ENCODE measurements at places on chromosomes 2 and 18. TPM values are rescaled to one million over a fixed set of nuclear protein-coding genes. Genes with fewer than 3 reads are reported as not detected.

GRCh38 chr18:8611916-8612576, 2.8 kb downstream of the RAB12 start:
- H3K27ac ChIP-seq = no peak overlapping the region
- no peak for DNase-seq
- H3K4me3 ChIP-seq = no peak overlapping the region
- H3K27me3 ChIP-seq = no peaks in the 10 kb centered on the region

GRCh38 chr2:220893411-220893810, 678.7 kb downstream of the EPHA4 start:
- no peak overlapping the region for H3K27ac ChIP-seq
- DNase-seq = no peak
- H3K4me1 ChIP-seq = no peaks in the 10 kb centered on the region
- H3K27me3 ChIP-seq = no peaks in the 10 kb centered on the region
- H3K36me3 ChIP-seq = no peaks in the 10 kb centered on the region
- H3K4me3 ChIP-seq = no peak overlapping the region

- H3K36me3 ChIP-seq = no peaks in the 10 kb centered on the region
- no peak overlapping the region for H3K27ac ChIP-seq
- H3K4me1 ChIP-seq = no peaks in the 10 kb centered on the region
- H3K27me3 ChIP-seq = no peaks in the 10 kb centered on the region
Measured at GRCh38 chr2:128472789-128473174, 154.1 kb upstream of the HS6ST1 start.

The ITPRID2 gene
- total RNA-seq = 323 TPM

- H3K4me3 ChIP-seq = no peak overlapping the region
- no peaks in the 10 kb centered on the region for H3K4me1 ChIP-seq
- no peak for DNase-seq
Measured at GRCh38 chr2:148561389-148561788, 83.2 kb upstream of the EPC2 start.

The DNAJC5G gene
- total RNA-seq = not detected

DNA sequence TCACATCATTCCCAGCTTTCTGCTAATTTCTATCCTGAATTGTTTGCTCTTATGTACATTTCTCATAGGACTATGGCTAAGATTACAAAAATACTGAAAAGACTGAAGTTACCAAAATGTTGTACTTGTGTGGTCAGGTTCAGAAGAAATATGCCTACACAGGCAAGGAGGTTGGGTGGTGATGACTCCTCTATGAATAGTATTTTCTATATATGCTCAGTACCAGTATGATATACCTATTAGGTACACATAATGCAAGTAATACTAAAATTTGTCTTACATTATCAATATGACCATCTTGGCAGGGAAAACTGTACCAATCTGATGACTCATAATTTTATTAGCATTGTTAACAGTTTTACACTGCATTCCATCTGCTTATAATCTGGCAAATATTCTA, 12.2 kb upstream of the ORC2 start:
- DNase-seq = no peak
- H3K36me3 ChIP-seq = no peaks in the 10 kb centered on the region
- no peak overlapping the region for H3K27ac ChIP-seq
- no peak overlapping the region for H3K4me3 ChIP-seq
- H3K27me3 ChIP-seq = no peaks in the 10 kb centered on the region

- H3K4me3 ChIP-seq = no peak overlapping the region
- peaks cover 4% of the 10 kb centered on the region for H3K27me3 ChIP-seq
- H3K27ac ChIP-seq = no peak overlapping the region
- H3K36me3 ChIP-seq = no peaks in the 10 kb centered on the region
Measured at GRCh38 chr2:209773377-209773776, 1.7 kb downstream of the UNC80 start.

DNA sequence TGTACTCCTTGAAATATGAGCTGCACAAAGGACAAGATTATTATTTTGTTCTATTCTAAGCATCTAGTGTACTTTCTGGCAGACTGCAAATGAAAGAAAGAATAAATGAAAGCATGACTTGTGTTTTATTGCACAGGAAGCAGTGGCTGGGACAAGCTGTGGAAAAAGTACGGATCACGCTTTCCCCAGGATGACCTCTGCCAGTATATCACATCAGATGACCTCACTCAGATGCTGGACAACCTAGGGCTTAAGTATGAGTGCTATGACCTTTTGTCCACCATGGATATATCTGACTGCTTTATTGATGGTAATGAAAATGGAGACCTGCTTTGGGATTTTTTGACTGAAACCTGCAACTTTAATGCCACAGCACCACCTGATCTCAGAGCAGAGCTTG, 49.4 kb downstream of the HNMT start:
- no peak overlapping the region for H3K27ac ChIP-seq
- no peak for DNase-seq
- H3K4me1 ChIP-seq = no peaks in the 10 kb centered on the region
- H3K27me3 ChIP-seq = no peaks in the 10 kb centered on the region
- no peaks in the 10 kb centered on the region for H3K36me3 ChIP-seq

The ANKRD30BL gene
- not detected for total RNA-seq

DNA sequence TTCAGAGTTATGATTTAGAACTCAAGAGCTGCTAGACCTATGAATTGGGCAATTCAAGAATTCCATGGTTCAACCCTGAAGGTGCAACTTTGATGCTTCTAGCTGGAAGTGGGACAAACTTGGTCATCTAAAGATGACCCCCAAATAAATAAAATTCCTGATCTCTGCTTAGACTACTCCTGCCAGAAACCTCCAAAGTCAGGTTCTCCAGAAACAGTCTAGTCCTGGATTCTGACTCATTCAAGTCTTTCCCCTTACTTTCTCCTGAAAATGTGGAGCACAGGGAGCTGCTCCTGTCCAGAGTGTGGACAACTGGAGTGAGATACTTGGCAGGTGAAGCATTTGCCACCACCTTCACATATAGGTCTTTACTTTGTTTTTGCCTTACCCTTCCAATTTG, 557.7 kb upstream of the TNP1 start:
- H3K27me3 ChIP-seq = no peaks in the 10 kb centered on the region
- no peaks in the 10 kb centered on the region for H3K4me1 ChIP-seq
- no peak for DNase-seq
- H3K4me3 ChIP-seq = no peak overlapping the region

DNA sequence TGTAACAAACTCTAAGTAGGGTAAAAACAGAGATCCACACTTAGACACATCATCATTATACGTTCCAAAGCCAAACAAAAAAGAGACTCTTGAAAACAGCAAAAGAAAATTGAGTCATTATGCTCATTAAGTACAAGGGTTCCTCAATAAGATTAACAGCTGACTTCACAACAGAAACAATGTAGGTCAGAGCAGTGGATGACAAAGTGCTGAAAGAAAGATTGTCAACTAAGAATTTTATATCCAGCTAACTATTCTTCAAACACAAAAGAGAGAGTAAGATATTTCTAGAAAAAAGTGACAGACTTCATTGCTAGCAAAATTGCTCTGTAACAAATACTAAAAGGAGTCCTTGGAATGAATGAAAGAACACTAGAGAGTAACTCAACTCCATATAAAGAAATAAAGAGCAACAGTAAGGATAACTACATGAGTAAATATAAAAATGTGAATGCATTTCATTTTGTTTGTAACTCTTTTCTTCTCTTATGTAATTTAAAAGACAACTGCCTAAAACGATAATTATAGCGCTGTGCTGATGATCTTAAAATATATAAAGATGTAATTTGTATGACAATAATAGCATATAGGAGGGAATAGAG, 23.8 kb upstream of the DNER start:
- no peak for DNase-seq
- H3K27me3 ChIP-seq = no peaks in the 10 kb centered on the region
- H3K36me3 ChIP-seq = no peaks in the 10 kb centered on the region
- H3K4me3 ChIP-seq = no peak overlapping the region
- H3K4me1 ChIP-seq = no peaks in the 10 kb centered on the region

DNA sequence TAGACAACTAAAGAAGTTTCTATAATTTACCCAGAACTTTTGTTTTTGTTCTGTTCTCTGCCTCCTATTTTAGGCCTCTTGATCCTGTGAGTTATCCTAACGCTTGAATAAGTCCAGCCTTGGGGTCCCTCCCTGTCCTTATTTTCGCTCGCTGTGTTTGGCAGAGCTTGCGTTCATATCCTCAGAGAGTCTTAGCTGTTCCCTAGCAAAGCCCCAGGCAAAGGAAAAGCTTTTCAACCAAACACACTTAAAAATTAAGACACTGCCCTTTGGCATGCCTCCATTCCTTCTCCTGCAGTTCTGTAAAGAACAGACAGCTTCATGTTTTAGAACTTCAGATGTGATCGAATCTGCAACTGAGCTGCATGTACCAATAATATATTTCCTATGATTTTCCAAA, 517.2 kb downstream of the SUCLG1 start:
- H3K36me3 ChIP-seq = no peaks in the 10 kb centered on the region
- no peaks in the 10 kb centered on the region for H3K27me3 ChIP-seq
- DNase-seq = no peak
- H3K27ac ChIP-seq = no peak overlapping the region
- H3K4me1 ChIP-seq = no peaks in the 10 kb centered on the region
- H3K4me3 ChIP-seq = no peak overlapping the region

DNA sequence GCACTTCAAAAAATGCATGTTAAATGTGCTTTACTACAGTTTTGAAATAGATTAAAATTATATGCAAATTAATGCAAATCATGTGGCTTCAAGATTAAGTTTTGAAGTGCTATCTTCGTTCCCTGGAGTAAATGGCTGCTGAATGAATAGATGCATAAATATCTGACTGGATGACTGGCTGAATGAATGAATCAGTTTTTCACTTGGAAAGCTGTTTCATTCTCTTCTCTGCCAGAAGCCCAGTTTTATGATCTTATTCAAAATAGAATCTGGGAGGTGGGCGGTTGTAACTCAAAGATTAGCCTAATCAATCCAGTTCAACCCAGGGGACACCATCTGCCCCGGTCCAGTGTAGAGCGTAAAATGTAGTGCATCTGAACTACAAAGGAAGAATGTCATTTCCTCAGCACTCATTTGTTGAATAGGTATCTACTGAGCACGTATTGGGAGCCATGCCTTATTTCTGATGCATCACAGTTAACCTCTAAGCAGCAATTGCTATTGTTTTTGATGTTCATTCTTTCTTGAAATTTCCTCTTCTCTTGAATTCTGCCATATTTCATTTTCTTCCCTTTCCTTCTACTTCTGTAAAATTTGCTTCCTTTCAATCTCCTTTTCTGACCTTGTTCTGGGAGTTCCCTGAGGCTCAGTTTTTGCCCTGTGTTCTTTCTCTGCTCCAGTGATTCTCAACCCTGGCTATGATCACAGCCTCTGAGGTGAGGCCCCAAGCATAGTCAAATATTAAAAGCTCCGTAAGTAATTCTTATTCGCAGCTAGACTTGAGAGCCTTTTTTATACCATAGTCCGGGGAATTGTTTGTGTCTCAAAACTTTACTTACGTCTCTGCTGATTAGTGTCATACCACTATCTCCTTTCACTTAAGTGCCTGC, 282.7 kb downstream of the PARD3B start:
- no peak overlapping the region for H3K4me3 ChIP-seq
- no peak for DNase-seq
- H3K27me3 ChIP-seq = no peaks in the 10 kb centered on the region
- H3K27ac ChIP-seq = no peak overlapping the region
- no peaks in the 10 kb centered on the region for H3K36me3 ChIP-seq

- H3K4me1 ChIP-seq = peaks cover 5% of the 10 kb centered on the region
- H3K36me3 ChIP-seq = no peaks in the 10 kb centered on the region
- no peak overlapping the region for H3K27ac ChIP-seq
- DNase-seq = no peak
Measured at GRCh38 chr18:22467760-22468553, 50.2 kb upstream of the CTAGE1 start.

- DNase-seq = no peak
- H3K4me1 ChIP-seq = no peaks in the 10 kb centered on the region
- no peaks in the 10 kb centered on the region for H3K27me3 ChIP-seq
Measured at GRCh38 chr18:55934821-55935220, 346.8 kb upstream of the TCF4 start.

The PRPF40A gene
- total RNA-seq = 115 TPM

The SYT4 gene
- 0.47 TPM for total RNA-seq

DNA sequence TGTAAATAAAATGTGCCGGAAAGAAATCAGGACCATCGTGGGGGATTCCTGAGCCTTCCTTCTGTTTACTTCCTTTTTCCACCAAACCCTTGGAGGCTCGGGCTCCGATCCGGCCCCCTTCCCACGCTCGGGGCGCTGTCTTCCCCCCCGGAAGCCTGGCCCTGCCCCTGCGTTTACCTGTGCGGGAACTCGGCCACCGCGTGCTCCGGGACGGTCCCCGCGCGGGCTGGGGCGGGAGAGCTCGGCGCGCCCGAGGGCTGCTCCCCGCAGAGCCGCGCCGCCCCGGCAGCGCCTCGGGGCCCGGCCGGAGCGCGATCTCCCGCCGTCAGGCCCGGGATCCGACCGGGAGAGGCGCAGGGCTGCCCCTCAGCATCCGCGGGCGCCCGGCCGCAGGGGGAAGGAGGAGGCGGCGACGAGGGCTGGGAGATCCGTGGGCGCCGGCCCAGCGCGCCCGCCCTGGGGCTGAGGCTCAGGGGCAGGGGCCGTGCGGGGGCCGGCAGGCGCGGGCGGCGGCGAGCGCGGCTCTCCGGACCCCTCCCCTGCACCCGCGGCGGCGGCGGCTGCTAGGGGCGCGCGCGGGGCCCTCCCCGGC, 435 bp downstream of the ADCY3 start:
- no peaks in the 10 kb centered on the region for H3K27me3 ChIP-seq
- peaks cover 14% of the 10 kb centered on the region for H3K4me1 ChIP-seq
- H3K27ac ChIP-seq = peak overlapping the region; percentile 67
- H3K36me3 ChIP-seq = no peaks in the 10 kb centered on the region

- no peak overlapping the region for H3K27ac ChIP-seq
- no peak overlapping the region for H3K4me3 ChIP-seq
- no peaks in the 10 kb centered on the region for H3K36me3 ChIP-seq
- no peaks in the 10 kb centered on the region for H3K27me3 ChIP-seq
- no peaks in the 10 kb centered on the region for H3K4me1 ChIP-seq
- DNase-seq = peak; percentile 41
Measured at GRCh38 chr2:224650815-224651439, 65.2 kb downstream of the CCDC195 start.

DNA sequence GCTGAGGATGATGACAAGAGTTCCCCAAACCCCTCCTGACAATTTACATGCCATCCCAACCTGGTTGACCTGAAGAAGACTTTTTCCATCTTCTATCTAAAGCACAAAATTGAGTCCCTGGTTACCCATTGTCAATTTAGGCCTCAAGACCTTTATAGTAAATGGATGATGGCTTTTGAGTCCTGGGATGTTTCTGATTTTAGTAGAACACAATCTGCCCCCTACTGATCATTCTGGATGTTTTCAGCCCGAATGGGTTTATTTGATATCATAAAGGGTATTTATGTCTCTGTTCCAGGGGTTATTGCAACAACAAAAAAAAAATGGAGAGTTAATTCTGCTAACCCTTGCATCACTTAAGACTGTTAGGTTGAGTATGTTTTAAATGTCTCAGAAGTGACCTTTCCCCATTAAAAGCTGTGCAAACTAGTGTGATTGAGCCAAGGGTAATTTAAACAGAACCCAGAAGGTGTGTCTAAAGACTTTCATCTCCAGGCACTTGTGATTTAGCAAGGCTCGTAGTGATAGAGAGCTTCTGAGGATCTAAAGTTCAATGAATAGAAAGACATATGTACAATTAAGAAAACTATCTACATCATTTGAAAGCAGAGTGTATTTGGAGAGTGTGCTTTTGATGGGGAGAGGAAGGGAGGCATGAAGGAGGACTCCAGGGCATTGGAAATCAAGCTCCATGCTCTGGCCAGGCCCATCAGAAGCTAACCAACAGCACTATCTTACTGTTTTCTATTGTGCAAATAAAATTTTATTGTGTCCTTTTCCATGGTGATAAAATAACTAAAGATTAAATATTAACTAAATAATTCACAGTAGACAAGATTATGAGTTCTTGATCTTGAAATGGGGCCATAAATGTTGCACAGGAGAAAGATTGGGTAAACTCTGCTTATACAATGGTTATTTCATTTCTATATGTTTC, 96.6 kb upstream of the NOSTRIN start:
- no peaks in the 10 kb centered on the region for H3K36me3 ChIP-seq
- peak overlapping the region; percentile 26 for H3K27ac ChIP-seq
- H3K4me3 ChIP-seq = no peak overlapping the region

The B3GNT7 gene
- total RNA-seq = 244 TPM

The GTF3C2 gene
- total RNA-seq = 60.0 TPM
